Stimulated activated memory B cell treated with anti-CD40 and anti-IgM and Interleukin-4, amounts not matched to agents 10 μg/mL and 1 μg/mL and 100 μg/mL, for 72 hours (primary cell): ENCODE measurements at places on chromosomes 16 and 17.

- no peak for ATAC-seq
These were observed 579.3 kb downstream of the TOX3 start for GRCh38 chr16:51967646-51968045.

GRCh38 chr17:55334285-55334684, 69.5 kb downstream of the HLF start:
- ATAC-seq, result no peak

DNA sequence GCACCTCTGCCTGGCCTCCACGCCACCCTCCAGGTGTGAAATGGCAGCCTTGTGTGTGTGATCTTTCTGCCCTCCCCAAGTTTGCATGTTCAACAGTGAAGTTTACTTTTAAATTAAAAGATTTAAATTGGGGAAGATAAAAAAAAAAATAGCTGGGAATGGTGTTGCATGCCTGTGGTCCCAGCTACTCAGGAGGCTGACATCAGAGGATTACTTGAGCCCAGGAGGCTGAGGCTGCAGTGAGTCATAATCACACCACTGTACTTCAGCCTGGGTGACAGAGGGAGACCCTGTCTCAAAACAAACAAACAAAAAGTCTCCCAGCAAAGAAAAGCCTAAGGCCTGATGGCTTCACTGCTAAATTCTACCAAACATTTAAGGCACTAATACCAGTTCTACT, 35.4 kb upstream of the RNF43 start:
- no peak for ATAC-seq

GRCh38 chr16:84683691-84684591, 15.9 kb upstream of the USP10 start:
- ATAC-seq, result no peak

DNA sequence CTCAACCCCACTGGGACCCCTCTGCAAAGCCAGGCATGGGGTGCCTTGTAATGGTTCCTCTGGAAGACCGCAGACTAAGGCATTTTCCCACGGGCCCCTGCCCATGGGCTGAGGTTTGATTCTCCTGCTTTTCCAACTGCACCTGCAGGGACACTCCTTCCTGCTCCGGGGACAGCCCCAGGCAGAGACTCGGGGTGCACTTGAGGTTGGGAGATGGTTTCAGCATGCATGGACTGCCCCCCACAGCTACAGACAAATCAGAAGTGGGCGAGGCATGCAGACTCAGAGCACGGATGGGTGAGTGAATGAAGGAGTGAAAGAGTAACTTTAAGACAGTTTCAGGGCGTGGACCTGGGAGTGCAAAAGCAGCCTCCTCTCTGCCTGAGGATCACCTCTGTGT, 87.9 kb upstream of the RPL38 start:
- ATAC-seq, result no peak

GRCh38 chr16:50593410-50594150, 45.4 kb downstream of the NKD1 start:
- ATAC-seq, result no peak

DNA sequence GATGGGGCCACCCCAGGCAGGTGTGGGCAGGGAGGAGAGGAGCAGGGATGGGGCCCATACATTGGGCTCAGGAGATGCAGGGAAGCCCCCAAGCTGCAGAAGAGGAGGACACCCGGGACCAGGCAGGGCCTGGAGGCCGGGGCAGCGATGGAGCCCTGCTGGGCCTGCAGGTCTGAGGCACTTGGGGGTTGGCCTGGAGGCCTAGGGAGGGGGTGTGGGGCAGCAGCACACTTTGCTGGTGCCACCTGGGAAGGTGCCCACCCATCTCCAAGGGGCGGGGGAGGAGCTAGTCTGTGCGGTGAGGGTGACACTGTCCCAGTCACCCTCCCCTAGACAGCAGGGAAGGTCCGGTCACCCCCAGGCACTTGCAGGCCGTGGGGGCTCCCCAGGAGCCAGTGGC, 6.4 kb upstream of the CCDC57 start:
- no peak for ATAC-seq
